ENCODE measurements at places on chromosomes 7 and 10.

DNA sequence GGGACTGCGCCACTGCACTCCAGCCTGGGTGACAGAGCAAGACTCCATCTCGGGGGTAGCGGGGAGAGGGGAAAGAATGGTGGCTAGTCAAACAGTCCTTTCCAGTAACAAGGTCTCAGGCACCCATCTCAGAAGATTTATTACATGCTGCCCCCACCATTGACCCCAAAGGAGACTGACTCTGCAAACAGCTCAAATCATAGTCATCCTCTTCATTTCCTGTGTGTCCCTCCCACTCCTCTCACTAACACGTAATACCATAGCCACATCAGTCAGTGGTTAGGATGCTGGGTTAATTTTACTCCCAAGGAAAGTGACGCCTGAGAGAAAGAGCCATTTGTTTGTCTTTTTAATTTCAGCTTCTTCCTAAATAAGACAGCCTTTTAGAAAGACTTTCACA is 56.6 kb upstream of the BET1 start:
- DNase-seq = no peak

- no peak for DNase-seq
Measured at GRCh38 chr10:26799342-26799741, 61.4 kb downstream of the ABI1 start.

GRCh38 chr10:13890233-13891127 is 303.7 kb downstream of the PRPF18 start:
- peak; percentile 23 for DNase-seq

GRCh38 chr10:74917481-74918077 is 91.2 kb downstream of the KAT6B start:
- no peak for DNase-seq

DNA sequence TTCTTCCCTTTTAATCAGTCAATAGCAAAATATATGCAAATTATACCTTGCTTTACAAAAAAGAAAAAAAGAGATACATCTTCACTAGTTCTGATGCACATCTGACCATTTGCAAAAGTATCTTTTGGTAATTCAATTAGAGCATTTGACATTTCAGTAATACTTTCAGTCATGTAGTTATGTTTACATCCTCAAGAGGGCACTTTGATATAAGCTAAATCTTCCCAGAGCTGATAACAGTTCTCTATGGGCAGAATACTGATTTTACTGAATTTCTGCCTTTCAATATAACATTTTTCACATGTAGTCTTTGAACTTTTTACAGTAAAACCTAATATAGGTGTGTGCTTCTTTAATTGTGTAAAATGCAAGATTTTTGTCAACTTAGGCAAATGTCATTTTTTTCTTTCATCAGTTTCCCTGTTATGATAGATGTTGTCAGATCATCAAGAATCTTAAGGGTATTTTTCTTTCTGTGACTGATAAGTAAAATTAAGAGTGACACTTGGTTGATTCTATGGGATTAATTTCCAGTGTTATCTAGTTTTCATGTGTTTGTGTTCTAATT is 703.5 kb upstream of the SEMA3D start:
- DNase-seq = no peak
